ENCODE measurements at places on chromosomes 7 and 10. TPM values are rescaled to one million over a fixed set of nuclear protein-coding genes. Genes with fewer than 3 reads are reported as not detected.

- H3K27ac ChIP-seq: no peak overlapping the region
- H3K4me1 ChIP-seq: peaks cover 16% of the 10 kb centered on the region
- no peaks in the 10 kb centered on the region for H3K36me3 ChIP-seq
- H3K27me3 ChIP-seq: peaks cover 4% of the 10 kb centered on the region
- H3K4me3 ChIP-seq: no peak overlapping the region
Observed at GRCh38 chr7:20219062-20219445, 1.9 kb upstream of the MACC1 start.

GRCh38 chr10:4517746-4518145, 308.3 kb upstream of the AKR1E2 start:
- no peaks in the 10 kb centered on the region for H3K36me3 ChIP-seq
- no peak for DNase-seq
- H3K27ac ChIP-seq: no peak overlapping the region
- peaks cover 20% of the 10 kb centered on the region for H3K27me3 ChIP-seq
- no peak overlapping the region for H3K4me3 ChIP-seq
- H3K4me1 ChIP-seq: peaks cover 9% of the 10 kb centered on the region

DNA sequence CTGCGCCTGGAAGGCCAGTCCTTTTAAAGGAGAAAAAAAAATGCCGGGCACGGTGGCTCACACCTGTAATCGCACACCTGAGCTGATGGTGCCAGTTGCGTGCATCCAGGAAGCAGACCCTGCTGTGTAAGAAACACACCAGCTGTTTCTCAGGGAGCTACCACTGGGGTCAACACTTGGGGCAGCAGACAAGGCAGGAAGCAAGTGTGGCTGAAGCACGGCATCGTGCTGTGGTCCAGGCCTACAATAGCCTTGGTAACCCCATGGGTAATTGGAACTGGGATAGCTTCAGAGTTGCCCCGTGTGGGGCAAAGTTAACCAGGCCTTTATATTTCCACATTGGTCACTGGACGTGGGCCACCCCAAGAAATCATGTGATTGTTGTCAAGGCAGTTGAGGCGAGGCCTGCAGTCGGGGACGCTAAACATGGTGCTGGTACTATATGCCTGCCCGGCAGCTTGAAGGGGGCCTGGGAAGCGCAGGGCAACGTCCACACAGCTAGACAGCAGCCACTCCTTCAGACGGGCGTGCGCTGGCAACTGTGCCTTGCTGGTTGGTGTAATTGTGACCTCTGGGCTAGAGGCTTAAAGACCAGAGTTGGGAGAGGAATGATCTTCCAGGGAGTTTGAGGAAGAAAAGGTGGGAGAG, 2.5 kb upstream of the TACR2 start:
- H3K36me3 ChIP-seq: no peaks in the 10 kb centered on the region
- H3K4me1 ChIP-seq: peaks cover 5% of the 10 kb centered on the region

- no peaks in the 10 kb centered on the region for H3K36me3 ChIP-seq
- DNase-seq: no peak
- H3K4me1 ChIP-seq: peaks cover 13% of the 10 kb centered on the region
- no peak overlapping the region for H3K4me3 ChIP-seq
Observed at GRCh38 chr7:112571852-112572607, 91.2 kb downstream of the LSMEM1 start.

DNA sequence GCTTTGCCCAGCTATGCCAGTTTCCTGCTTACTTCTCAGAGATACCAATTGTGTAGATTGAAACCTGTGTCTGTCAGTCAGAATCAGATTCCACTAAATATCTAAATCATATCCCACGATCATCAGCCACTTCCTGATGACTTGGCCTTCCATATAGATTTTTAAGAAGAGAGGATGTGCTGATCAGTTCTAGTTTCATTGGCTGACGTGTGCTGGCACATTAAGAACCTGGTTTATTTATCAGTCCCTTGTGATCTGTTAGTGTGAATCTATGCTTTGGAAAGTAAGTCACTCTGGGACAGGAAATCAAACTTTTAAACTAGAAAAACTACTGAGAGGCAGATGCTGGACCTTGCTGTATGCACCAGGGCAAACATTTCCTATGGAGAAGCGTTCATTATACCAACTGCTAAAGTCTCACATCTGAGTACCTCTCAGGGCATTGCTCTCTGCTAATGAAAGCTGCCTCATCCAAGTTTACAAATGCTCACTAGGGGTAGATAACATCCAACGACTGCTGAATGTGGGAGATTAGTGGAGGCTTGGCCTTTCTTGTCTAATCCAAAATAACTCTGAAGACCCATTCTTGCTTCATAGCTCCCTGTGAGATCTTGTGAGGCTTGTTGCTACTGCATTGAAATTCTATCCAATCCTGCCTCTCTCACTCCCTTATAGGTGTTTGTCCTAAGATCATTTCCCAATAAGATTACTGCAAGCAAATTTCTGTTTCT, 109.1 kb downstream of the ARL4A start:
- no peaks in the 10 kb centered on the region for H3K36me3 ChIP-seq
- no peaks in the 10 kb centered on the region for H3K27me3 ChIP-seq
- H3K27ac ChIP-seq: no peak overlapping the region
- DNase-seq: no peak
- no peak overlapping the region for H3K4me3 ChIP-seq
- H3K4me1 ChIP-seq: no peaks in the 10 kb centered on the region

DNA sequence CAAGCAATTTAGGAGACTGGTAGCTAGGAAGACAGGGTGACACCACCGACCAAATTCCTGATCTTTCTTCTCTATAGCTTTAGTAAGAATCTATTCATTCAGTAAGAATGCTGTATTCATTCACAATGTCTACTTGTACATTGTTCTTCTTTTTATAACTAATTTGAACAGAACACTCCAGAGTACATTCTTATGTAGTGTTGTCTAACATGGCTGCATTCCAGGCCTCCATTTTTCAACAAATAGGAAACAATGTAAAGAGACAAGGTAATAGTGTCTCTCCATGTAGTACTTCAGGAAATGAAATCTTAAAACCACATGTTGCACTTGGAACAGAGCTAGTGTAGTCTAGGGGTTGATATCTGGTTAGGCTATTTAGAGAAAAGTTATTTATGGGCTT, 1.8 kb downstream of the VCL start:
- peaks cover 35% of the 10 kb centered on the region for H3K4me1 ChIP-seq
- no peak for DNase-seq
- peaks cover 5% of the 10 kb centered on the region for H3K36me3 ChIP-seq

GRCh38 chr7:158849768-158850544, 6.4 kb upstream of the DYNC2I1 start:
- no peaks in the 10 kb centered on the region for H3K36me3 ChIP-seq
- no peak overlapping the region for H3K4me3 ChIP-seq
- H3K27me3 ChIP-seq: no peaks in the 10 kb centered on the region
- H3K4me1 ChIP-seq: peaks cover 25% of the 10 kb centered on the region
- no peak for DNase-seq

GRCh38 chr10:131975003-131975402, 6.7 kb downstream of the BNIP3 start:
- peak overlapping the region; percentile 51 for H3K27ac ChIP-seq
- no peak overlapping the region for H3K4me3 ChIP-seq
- no peak for DNase-seq
- no peaks in the 10 kb centered on the region for H3K27me3 ChIP-seq
- H3K4me1 ChIP-seq: peaks cover 90% of the 10 kb centered on the region

DNA sequence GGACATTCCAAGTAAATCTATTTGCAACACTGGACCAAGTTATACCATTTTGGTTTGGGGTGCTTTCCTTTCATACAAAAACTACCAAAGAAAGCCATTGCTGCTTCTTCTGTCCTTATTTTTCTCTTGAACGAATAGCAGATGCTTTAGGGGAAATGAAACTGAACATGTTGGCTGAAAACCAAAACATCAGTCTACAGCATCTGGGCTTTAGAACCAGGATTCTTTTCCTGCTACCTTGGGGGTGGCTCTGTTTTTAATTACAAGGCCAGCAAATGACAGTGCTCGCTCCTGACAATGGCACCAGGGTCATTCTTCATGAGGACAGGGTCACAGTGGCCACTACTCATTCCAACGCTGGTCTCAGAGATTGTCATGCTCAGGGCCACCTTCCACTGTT, 80.3 kb downstream of the WDR11 start:
- no peak for DNase-seq
- no peak overlapping the region for H3K27ac ChIP-seq
- H3K4me1 ChIP-seq: no peaks in the 10 kb centered on the region

- H3K36me3 ChIP-seq: no peaks in the 10 kb centered on the region
- no peak overlapping the region for H3K27ac ChIP-seq
- H3K4me3 ChIP-seq: no peak overlapping the region
- H3K4me1 ChIP-seq: peaks cover 41% of the 10 kb centered on the region
- H3K27me3 ChIP-seq: peaks cover 59% of the 10 kb centered on the region
- no peak for DNase-seq
Observed at GRCh38 chr7:129783584-129783919, 169.2 kb downstream of the UBE2H start.

DNA sequence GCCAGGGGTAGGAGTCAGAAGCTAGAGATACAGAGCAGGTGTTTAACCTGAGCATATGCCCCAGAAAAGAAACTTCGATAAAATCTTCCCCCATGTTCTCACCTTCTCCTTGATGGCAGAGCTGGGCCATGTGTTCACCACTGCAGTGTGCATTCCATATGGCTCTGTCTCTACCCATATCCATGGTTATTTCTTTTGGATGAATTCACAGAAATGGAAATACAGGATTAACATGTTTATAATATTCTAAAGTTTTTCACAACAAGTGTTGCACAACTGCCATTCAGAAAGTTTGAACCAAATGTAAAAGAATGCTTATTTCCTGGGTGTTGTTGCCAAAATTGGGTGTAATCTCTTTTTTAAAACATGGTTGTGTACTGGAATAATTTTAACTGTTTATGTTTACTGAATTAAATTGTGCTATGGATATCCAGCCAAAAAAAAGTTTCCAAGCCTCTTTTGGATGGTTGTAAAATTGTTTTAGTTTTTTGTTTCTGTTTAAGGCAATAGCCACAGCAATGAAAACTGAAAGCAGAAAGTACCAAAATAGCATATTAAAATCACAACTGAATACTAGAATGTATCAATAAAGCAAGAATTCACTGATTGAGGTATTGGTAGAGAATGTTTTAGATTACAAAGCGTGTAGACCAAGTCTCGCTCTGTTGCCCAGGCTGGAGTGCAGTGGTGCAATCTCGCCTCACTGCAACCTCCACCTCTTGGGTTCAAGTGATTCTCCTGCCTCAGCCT, 19.9 kb upstream of the CCNY start:
- no peak for DNase-seq
- no peak overlapping the region for H3K27ac ChIP-seq
- no peaks in the 10 kb centered on the region for H3K27me3 ChIP-seq
- H3K4me1 ChIP-seq: no peaks in the 10 kb centered on the region

The LRRD1 gene
- total RNA-seq: not detected

The MKX gene
- 0.49 TPM for total RNA-seq

Measured in activated CD4-positive, alpha-beta T cell treated with anti-CD3 and anti-CD28 coated beads for 36 hours (primary cell).